Jurkat, Clone E6-1 (cell line): ENCODE measurements at places on chromosomes 6 and 20.

DNA sequence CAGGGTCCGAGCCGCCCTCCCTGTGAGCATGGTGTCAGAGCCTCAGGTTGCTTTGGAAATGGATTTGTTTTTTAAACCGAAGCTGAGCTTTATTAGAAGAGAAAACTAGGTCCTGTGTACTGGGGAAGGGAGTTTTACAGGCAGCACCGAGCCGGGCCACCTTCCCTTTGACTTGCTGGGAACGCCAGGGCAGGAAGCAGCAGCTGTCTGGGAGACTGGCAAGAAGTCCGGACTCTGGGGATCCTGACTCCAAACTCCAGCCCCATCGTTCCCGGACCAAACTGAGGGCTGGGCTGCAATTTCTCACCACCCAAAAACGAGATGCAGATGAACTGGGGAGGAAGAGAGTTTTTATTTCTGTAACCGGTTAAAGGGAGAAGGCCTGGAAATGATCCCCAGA lies 214.9 kb upstream of the KCNG1 start:
- no peak for DNase-seq

GRCh38 chr6:10421921-10422736 lies 7.3 kb upstream of the TFAP2A start:
- DNase-seq = no peak

DNA sequence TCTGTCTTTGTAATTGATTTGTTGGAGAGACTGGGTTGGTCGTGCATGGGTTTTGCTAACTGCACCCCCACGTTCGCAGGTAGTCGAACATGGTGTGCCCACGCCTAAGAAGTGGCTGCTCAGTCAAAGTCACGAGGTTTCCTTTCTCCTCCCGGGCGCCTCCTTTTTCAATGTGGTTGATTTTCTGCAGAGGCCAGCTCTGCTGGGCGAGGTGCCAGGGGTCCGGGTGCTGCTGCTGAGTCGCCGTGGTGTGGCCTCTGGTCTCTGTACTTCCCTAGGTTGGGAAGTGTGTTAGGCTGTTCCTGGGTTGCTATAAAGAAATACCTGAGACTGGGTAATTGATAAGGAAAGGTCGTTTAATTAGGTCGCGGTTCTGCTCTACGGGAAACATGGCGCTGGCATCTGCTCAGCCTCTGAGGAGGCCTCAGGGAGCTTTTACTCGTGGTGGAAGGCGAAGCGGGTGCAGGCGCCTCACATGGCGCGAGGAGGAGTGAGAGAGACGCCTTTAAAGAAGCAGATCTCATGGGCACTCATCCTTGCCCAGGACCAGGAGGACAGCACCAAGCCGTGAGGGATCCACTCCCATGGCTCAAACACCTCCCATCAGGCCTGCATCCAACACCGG lies 14.1 kb downstream of the OSBPL2 start:
- no peak for DNase-seq

GRCh38 chr6:136344420-136344819 lies 54.8 kb upstream of the BCLAF1 start:
- DNase-seq = no peak

- no peak for DNase-seq
Measured at GRCh38 chr20:38420388-38421085, 14.6 kb downstream of the SNHG17 start.

- no peak for DNase-seq
Measured at GRCh38 chr6:166553563-166554271, 32.8 kb downstream of the RAMACL start.

DNA sequence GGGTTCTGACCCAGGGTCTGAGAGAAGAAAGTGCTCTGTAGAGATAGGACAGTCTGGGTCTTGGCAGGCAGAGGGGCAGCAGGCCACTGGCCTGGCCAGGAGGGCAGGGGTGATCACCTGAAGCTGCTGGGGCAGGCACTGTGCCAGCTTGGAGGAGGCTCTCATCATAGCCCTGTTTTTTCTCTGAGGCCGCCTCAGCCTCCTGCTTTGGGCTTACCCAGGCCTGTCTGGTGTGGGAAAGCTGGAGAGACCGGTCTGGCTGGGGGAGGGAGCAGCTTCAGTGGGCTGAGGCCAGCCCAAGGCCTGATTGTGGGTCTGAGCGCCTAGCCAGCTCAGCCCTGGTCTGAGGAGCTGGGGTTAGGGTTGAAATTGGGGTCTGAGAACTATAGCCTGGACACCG lies 3.9 kb downstream of the LPIN3 start:
- no peak for DNase-seq

- no peak for DNase-seq
Measured at GRCh38 chr6:162785632-162786242, 58.0 kb downstream of the PACRG start.

GRCh38 chr6:37631295-37631694 lies 66.4 kb downstream of the MDGA1 start:
- DNase-seq = no peak

DNA sequence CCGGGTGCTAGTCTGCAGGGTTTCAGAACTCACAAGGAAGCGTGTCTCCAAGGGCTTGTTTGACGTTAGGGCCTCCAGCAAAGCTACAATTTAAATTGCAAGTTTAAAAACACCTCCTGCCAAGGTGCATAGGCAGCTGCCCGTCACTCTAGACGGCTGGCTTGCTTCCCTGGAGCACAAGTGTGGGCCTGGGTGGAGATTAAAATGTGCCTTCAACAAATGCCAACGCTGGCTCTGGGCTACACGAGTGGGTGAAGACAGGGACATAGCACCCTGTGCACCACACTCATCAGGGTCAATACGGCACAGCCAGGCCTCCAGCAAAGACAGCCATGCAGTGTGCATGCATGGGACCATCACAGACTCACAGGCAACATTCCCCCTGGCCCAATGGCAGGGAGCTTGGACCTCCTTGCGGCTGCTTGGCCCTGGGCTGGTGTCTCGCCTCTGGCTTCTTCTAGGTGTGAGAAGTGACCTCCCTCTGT lies 48.4 kb upstream of the FRMD1 start:
- no peak for DNase-seq

DNA sequence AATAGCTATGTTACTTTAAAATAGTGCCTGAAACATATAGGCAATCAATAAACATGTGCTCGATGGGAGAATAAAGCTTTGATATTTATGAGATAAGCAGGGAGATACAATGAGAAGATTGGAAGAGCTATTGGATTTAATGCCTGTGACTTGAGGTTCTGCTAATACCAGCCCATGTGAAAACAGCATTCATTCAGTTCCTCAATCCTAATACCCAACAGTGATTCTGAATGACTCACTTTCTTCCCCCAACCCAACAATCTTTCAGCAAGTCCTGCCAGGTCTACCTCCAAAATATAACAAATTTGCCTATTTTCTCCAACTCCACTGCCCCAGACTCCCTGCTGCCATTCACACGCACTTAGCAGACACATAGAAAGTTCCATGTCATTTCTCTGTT lies 26.6 kb upstream of the KLHL31 start:
- DNase-seq = no peak

GRCh38 chr20:64161356-64162238 lies 2.7 kb upstream of the MYT1 start:
- peak; percentile 20 for DNase-seq

DNA sequence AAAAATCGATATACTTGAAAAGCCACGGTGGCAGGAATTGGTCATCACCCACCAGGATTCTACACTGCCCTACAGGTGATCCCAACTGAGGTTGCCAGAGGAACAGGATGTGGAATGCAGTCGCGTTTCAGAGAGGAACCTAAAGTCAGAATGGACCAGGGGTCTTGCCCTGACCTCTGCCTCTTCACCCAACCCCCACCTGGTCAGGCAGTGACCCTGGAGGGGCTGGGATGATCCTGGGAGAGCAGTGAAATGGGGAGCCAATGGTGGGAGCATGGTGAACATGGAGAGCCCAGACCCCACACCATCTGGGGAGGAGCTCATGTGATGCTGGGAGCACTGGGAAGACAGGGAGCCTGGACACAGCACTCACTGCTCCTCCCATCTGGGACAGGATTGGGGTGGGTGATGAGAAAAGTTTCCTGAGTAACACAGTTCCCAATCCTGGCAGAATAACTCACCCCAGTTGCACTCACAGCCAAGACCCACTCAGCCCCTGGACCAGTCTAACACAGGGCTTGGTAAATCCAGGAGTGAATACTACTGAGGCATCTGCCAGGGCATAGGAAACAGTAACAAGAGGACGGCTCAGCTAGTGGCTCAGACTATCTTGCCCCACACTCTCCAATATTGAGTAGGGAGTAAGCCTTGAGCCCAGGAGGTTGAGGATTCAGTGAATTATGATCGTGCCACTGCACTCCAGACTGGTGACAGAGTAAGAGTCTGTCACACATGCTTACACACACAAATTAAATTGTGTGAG lies 1.7 kb upstream of the ULBP2 start:
- no peak for DNase-seq

- DNase-seq = no peak
Measured at GRCh38 chr20:44414808-44415207, 59.3 kb downstream of the HNF4A start.

DNA sequence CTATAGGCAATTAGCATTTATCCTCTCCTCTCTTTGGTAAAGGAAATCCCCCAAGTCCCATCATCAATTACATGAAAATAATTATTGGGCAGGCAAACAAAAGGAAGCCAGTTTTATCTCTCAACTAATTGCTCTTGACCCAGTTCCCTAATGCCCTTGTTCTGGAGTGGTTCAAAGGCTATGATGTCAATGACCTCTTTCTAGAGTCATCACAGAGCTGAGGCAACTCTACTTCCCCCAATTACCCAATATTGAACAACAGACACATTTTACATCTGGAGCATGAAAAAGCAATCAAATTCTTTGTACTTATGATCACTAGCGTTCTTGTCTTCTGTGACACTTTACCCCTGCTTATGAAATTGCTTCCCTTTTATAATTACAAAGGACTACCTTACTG lies 43.5 kb downstream of the NT5E start:
- DNase-seq = no peak

GRCh38 chr6:133547136-133547535 lies 306.0 kb downstream of the EYA4 start:
- peak; percentile 22 for DNase-seq

DNA sequence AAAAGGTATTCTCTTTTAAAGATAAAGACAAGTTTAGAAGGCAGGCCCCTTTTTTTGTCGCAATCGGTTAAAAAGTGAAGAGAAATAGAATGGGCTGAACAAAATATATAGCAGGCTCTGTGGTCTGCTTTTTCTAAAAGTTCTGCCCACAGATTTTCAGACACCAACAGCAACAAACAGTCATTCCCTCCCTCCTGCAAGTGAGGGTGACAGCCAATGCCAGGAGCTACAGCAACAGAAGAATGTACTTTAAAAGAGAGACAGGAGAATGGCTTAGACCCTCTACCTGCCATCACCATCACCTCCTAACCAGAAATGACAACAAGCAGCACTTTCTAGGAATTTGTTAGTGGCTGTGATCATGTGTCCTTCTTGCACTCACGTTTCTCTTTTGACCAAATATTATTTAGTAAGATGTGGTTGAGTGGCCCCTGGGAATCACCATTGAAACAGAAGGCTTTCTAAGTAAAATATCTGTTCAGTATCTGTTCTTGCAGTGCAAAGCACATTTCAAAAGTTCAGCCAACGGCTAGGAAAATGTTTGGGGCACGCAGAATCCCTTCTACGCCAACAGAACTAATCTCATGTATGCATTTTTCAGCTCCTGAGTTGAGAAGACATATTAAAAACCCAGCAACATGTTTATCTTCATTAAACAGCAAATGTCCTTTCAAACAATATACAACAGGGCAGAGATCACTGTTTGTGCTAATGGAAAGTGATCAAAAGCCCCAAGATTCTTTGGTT lies 248.5 kb downstream of the ATXN1 start:
- DNase-seq = no peak

GRCh38 chr20:32338665-32339064 lies 19.5 kb upstream of the ASXL1 start:
- DNase-seq = no peak

- DNase-seq = no peak
Measured at GRCh38 chr20:62768551-62769287, 27.6 kb upstream of the MRGBP start.

- DNase-seq = peak; percentile 78
Measured at GRCh38 chr6:108630050-108630714, 69.5 kb downstream of the FOXO3 start.

- DNase-seq = no peak
Measured at GRCh38 chr6:104321301-104321700, 538.4 kb downstream of the HACE1 start.

DNA sequence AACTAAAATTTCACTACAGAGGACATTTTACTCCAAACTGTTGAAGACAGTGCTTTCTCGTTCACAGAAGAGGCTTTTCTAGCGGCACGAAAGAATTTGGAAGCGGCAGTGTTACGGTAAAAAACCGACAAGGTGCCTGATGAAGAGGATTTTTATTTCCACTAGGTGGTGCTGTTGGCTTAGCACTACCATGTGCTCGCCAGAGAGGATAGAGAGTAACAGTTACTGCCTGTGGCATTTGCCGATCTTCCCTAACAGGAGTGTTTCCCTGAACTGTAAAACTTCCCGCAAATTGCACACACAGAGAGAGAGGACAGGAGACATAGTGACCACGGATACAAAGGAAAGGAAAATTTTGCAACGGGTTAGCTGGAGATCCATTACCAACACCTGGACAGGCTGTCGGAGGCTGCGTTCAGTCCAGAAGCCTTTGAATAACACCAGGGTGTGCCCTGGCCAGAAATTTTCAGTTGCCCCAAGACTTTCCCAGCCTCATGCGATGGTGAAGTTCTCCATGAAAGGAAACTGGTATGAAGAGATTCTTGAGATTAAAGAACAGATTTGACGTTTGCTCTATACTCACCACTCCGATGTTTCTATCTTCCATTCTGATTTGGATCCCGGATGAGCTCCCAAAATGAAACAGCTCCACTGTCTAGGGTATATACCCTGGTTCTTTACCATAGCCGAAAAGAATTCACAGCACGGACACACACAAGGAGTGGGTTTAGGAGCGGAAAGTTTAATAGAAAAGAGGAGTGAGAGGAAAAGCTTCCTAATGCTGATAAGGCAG lies 48.1 kb downstream of the HLA-DPB1 start:
- DNase-seq = peak; percentile 33

- DNase-seq = no peak
Measured at GRCh38 chr6:3835785-3836184, 13.4 kb upstream of the FAM50B start.

DNA sequence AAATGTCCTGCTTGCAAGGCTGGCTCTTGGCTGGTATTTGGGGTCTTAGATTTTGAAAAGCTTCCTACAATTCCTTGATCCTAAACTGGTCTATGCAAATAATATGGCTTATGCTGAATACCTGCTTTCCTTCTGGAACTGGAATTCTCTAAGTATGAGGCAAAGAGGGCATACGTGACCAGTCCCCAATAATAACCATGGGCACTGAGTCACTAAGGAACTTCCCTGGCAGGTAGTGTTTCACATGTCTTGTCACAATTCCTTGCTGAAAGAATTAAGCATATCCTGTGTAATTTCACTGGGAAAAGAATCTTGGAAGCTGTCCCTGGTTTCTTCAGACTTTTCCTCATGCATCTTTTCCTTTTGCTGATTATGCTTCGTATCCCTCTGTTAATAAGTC lies 106.5 kb downstream of the MMS22L start:
- no peak for DNase-seq
